ENCODE measurements at places on chromosomes 16 and 17.
A peak's percentile ranks its signal among the peaks of the same experiment; 100 is the strongest.

GRCh38 chr16:23434380-23434779 lies 18.6 kb downstream of the COG7 start:
- peak; percentile 79 for DNase-seq

GRCh38 chr16:54245788-54246453 lies 40.7 kb downstream of the IRX3 start:
- no peak for DNase-seq

DNA sequence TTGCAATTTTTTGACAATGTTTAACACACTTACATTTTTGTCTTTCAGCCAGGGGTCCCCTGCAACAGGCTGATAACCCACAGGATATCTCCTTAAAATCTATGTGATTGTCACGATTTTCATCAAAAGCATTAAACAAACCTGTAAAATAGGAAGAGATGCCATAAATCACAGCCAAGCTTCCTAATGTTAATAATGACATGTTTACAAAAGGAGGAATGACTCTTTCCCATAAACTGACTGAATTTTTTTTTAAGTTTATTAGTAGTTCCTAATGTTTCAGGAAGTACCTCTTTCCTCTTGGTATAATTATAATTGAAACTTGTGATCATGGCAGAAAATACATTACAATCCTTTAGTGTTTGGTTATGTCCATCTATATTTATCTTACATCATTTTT lies 119.6 kb downstream of the CA4 start:
- DNase-seq, result no peak

DNA sequence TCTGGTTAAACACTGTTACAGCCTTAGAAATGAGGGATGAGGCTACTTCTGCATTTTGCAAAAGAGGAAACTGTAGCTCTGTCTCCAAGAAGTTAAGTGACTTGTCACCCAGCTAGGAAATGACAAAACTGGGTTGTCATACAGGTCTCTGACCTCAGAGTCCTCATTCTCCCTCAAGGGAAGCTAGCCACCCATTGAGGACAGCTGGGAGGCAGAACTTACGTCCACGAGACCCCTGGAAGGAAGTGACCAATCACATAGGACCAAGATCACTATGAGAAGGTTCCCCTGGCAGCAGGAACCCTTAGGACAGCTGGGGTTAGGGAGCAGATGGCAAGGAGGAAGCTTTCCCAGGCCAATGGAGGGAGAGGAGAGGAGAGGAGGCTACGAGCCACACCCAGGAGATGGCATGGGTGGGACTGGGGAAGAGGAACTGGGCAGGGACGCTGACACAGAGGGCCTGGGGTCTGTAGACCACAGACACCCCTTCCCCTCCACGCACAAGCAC lies 11.2 kb downstream of the METTL22 start:
- no peak for DNase-seq

DNA sequence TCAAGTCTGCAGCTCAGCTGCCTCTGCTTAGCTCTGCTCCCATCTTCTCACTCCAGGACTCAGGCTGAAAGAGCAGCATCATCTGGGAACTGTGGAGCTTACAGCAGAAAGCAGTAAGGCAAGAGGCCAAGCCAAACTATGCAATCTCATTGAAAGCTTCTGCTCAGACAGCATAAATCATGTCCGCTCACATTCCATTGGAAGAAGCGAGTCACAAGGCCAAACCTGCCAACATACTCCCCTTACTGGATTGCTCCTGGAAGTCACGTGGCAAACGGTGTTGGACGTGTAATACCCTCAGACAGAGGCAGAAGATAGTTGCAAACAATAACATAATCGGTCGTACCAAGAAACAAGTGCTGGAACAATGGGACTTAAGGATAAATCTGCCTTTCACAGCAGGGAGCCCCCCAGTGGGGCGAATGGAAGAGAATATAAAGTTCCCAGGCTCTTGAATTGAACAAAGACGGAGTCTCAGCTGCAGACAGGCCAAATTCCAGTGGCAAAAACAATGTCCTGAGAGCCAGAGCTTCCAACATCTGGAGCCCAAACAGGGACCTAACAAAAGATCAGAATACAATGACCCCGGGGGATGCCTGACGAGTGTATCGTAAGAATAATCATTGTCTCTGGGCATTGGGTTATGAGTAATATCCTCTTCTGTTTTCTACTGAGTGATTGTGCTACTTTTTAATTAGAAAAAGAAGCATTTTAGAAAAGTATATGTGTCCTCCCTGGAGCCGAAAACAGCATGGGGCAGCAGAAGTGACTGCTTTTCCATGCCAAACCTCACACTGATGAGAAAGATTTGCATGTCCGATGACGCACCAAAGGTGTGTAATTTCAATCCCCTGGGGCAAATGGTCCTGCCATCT lies 68.4 kb downstream of the CMC2 start:
- peak; percentile 30 for DNase-seq

GRCh38 chr17:12545877-12546513 lies 119.7 kb upstream of the MYOCD start:
- DNase-seq, result peak; percentile 20

DNA sequence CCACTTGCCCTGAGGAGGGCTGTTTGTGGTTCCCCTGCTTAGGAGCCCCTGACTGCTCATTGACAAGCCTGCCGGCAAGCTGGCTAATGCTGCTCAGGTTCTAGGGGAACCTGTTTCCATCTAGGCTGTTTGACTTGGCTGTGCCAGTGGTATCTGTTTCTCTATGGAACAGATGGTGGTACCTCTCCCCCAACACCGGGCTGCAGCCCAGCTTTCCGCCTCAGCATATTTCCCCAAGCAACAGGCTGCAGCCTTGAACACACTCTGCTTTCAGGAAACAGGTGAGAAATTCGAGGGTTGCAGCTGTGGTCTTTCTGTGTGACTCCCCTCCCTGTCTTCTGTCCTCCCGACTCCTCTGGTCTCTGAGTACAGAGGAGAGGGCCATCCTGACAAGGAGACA lies 132.3 kb downstream of the TMEM132E start:
- peak; percentile 90 for DNase-seq

DNA sequence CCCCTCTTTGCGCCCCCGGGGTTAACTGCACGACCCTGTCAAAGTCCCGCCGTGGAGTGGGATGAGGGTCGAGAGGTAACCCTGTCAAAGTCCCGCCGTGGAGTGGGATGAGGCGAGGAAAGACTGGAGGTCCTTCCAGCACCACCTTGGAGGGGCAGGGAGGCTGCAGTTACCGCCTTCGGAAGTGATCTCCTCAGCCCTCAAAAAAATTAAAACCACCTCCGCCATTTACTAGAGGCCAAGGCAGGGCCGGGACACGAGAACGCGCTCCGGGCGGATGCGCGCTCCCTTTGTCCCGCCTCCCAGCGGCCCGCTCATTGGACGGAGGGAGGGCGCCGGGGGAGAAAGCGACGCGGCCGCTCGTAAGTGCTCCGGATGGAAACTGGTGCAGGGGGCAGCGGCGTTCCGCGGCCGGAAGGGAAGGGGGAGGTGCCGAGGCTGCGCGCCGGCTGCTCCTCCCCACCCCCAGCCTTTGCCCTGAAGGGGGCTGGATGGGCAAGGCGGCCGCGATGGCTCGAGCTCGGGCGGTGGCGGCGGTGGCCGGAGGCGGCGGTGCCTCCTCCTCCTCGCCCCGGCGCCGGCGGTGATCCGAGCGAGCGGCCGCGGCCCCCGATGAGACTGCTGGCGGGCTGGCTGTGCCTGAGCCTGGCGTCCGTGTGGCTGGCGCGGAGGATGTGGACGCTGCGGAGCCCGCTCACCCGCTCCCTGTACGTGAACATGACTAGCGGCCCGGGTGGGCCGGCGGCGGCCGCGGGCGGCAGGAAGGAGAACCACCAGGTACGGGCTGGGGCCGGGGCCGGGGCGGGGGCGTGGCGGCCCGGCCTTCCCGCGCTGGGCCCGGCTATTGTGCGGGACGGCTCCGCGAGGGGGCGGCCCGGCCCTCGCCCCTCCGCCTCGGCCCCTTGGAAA lies at the start of gene METTL9:
METTL9 (plus strand) TSS at position 456 of the 909 bp plus-strand sequence; CDS start at position 613, 157 bp downstream.
- DNase-seq, result peak; percentile 98

- peak; percentile 81 for DNase-seq
Observed at GRCh38 chr17:35117984-35118383, 1.7 kb downstream of the RAD51D start.

DNA sequence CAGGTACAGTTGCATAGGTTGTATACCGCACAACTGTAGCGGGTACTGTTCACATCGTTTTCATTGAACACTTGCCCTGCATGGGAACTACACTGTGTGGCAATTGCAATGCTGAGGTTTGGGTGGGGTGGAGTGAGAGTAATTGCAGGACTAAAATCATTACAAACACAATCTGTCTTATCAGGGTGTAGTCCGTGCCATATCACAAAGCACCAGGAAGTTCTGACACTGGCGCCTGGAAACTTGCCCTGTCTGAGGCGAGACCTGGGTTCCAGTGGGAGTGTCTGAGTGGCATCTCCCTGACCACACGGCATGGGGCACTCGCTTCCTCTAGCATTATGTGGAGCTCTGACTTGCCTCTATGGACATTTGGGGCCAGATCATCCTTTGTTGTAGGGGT lies 153.4 kb downstream of the RGS9 start:
- no peak for DNase-seq

GRCh38 chr17:15893658-15894024 lies 51.3 kb upstream of the ADORA2B start:
- DNase-seq, result no peak

DNA sequence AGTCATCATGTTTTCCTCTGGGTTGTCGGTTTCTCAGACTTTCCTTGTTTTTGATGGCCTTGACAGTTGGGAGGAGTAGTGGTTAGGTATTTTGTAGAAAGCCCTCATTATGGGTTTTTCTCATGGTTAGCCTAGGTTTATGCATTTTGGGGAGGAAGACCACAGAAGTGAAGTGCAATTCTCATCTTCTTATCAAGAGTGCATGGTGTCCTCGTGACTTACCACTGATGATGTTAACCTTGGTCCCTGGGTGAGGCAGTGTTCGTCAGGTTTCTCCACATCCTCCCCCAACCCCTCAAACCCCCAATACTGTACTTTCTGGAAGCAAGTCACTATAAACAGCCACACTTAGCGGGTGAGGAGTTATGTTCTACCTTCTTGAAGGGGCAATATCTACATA lies 42.3 kb downstream of the BPTF start:
- DNase-seq, result no peak

GRCh38 chr16:17836868-17837602 lies 366.3 kb upstream of the XYLT1 start:
- DNase-seq, result no peak

DNA sequence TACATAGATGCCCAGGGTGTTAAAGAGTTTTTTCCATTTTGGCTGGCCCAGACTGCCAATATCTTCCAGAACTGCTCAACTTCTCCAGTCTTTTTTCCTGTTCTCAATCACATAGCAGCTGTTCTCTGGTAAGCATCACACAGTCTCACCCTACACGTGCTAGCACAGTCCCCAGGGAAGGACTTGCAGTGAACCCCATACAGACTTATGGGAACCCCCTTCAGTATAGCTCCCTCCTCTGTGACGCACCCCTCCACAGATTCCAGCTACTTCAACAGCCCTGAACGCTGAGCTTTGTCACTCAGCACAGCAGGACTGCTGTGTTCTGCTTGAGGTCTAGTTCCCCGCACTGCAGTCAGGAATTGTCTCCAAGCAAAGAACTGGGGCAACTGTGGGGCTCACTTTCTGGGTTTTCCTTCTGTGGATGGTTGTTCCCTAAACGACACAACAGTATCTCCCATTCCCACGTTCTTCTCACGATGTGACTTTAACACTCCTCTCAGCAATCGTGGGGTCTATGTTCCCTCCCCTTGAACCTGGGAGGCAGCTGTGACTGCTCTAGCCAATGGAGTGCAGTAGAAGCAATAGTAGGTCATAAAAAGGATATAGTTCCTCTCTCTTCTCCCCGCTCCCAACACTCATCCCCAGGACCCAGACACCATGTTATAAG lies 3.6 kb downstream of the MMP28 start:
- peak; percentile 15 for DNase-seq

DNA sequence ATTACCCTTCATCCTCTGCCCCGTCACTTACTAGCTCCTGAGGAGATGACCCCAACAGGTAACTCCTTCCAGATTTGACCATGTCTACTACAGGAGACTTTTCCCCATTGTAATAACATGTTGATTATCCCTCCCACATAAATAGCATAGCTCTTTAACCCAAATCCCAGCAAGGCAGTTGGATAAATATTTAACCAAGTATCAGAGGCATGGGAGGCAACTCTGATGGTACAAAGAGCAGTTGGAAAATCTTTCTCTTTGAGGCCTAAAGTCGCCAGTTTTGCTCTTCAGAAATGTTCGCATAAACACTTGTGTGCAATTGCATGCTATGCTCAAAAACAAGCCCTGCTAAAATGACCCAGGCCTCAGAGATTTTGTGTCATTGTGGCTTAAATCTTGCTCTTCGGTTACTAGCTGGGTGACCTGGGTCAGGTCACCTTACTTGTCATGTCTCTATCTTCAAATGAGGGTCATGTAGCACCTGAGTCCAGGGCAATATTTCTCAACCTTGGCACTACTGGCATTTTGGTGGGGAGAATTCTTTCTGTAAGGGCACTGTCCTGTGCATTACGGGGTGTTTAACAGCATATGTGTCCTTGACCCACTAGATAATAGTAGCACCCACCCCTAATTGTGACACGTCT lies 48.8 kb downstream of the HSD17B2 start:
- DNase-seq, result no peak

DNA sequence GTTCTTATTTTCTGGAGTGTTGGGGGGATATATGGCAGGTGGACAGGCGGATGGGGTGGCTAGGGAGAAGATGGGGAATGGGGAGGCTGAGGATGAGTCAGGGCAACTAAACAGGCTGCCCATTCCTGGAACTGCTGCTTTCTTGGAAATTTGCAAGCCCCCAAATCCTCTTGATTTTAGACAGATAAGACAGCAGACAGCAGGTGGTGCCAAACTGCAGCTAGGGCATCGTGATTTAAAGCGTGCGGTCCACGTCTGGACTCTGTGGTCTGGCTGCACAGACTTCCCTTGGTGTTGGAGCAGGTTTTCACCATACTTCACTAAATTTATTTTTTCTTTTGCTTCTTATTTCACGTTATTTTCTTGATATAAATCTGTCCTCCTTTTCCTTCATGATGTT lies 10.9 kb upstream of the KRT24 start:
- peak; percentile 7 for DNase-seq

GRCh38 chr17:36705283-36705795 lies 104.0 kb downstream of the MRM1 start:
- no peak for DNase-seq

- peak; percentile 75 for DNase-seq
Observed at GRCh38 chr16:67667817-67668494, 1.3 kb downstream of the C16orf86 start.

- DNase-seq, result no peak
Observed at GRCh38 chr16:57693550-57693949, 1.1 kb upstream of the DRC7 start.

- no peak for DNase-seq
Observed at GRCh38 chr16:78925083-78925767, 675.3 kb downstream of the MAF start.

- peak; percentile 93 for DNase-seq
Observed at GRCh38 chr17:30950669-30951399, 20.0 kb upstream of the RNF135 start.

DNA sequence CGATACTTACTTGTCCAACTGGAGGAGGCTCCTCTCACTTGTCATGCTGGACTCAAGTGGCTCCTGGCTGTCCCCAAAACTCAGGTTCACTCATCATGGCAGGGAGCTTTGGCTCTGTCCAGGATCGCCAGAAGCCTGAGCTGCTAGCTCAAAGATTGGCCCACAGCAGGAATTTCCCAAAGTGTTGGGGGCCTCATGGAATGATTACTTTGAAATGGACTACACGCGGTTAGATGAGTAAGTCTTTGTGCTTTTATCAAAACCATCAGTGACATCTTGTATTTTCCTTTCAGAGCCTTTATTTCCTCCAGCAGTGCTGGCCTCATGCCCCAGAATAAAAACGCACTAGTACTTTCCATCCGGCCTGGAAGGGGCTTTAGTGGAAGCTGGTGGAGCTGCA lies 29.2 kb upstream of the PHB1 start:
- no peak for DNase-seq

GRCh38 chr17:72560303-72561247 lies 439.8 kb downstream of the SOX9 start:
- DNase-seq, result peak; percentile 67
